ENCODE measurements at places on chromosomes 16 and 17.

DNA sequence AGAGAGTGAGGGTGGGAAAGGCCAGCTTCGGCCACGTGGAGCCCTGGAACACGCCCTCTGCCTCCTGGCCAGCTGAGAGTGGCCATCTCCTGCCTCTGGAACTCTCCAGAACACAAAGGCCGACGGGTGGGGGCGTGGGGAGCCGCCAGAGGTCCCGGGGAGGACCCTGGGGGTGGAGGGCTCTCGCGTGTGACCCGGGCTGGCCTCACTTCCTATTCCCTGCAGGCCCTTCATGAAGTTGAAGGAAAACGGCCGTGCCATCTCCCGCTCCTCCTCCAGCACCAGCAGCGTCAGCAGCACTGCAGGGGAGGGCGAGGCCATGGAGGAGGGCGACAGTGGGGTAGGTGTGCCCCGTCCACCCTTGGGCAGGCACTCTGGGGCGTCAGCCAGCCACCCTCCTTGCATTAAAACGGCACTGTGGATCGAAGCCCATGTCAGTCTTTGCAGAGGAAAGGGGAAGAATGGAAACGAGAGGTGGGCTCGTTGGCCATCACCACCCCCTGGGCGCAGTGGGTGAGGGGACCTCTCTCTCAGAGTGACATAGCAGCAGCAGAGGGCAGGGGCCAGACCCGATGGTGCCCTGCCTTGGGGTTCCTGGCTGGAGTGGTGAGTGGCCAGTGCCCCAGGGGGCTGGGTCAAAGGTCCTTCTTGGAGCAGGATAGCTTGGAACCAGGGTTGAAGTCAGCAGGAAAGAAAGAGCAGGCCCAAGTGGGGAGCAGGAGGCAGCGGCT is 37.1 kb downstream of the OR1D5 start:
- no peak for DNase-seq

DNA sequence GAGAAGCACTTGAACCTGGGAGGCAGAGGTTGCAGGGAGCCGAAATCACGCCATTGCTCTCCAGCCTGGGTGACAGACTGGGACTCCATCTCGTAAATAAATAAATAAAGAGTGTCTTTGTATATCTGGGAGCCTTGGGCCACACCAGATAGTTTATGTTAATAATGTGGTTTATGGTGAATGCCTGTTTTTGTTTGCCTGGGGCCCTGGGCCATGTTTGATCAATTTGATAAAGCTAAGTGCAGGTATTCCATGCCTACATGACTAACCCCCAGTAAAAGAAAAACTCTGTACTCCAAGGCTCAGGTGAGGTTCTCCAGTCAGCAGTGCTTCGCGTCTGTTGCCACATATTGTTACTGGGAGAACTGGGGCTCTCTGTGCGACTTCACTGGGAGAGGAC is 15.1 kb downstream of the SCIMP start:
- no peak for DNase-seq

- DNase-seq = no peak
Observed at GRCh38 chr17:48722915-48723422, at the start of gene PRAC2. TSS of gene PRAC2 (plus strand) at chr17:48723185. CDS start at chr17:48724411, 1,226 bp downstream.

DNA sequence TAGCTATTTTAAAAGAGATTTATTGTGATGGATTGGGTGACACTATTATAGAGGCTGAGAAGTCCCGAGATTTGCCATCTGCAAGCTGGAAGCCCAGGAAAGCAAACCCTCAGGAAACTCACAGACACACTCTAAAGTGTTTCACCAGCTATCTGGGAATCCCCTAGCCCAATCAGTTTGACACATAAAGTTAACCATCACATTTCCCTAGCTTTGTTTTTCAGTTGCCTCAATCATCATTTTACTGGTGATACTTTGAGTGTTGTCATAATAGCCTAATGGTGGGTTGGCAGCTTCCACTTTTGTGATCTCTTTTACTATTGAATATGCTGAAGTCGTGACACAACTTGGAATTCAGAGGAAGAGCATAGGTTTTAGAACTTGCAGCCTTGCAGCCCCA is 1.8 kb downstream of the SGF29 start:
- DNase-seq = no peak

- peak; percentile 98 for DNase-seq
Observed at GRCh38 chr17:5619088-5619740, 34.9 kb upstream of the NLRP1 start.

DNA sequence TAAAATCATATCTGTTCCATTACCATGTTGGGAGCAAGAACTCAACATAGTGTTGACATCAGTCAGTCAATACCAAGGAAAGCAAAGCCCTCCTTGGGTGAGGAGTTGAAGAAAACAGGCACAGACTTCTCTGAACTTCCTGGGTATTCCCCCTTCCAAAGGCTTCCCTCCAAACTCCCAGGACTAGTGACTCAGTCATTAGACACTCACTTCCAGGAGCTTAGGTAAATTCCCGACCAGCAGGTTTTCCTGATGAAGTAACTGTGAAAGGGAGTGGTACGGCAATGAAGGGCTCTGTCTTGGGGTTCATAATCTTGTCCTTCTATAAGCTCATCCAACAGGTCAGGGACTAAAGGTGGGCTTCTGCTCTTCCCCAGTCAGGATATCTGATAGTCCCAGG is 293.8 kb upstream of the AXIN2 start:
- DNase-seq = no peak

GRCh38 chr16:56889206-56889605 is 24.2 kb downstream of the SLC12A3 start:
- no peak for DNase-seq

- no peak for DNase-seq
Observed at GRCh38 chr17:986322-986929, 6.8 kb upstream of the NXN start.

DNA sequence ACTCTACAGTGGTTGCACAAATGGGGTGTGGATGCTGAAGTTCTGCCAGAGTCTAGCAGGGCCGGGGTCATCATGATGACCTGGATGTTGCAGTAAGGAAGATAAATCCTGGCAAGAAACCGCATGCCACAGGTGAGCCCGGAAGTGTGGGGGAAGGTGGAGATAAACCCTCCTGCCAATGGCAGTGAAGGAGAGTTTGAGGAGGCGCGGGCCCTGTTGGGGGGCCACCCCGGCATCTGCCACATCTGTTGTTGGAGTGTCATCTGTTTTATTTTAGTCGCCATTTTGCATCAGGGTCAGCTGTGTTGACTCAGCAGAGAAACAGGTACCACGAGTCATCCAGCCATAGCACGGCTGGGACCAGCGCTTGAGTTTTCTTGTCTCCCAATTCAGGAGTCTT is 173.8 kb upstream of the CHMP6 start:
- DNase-seq = no peak

DNA sequence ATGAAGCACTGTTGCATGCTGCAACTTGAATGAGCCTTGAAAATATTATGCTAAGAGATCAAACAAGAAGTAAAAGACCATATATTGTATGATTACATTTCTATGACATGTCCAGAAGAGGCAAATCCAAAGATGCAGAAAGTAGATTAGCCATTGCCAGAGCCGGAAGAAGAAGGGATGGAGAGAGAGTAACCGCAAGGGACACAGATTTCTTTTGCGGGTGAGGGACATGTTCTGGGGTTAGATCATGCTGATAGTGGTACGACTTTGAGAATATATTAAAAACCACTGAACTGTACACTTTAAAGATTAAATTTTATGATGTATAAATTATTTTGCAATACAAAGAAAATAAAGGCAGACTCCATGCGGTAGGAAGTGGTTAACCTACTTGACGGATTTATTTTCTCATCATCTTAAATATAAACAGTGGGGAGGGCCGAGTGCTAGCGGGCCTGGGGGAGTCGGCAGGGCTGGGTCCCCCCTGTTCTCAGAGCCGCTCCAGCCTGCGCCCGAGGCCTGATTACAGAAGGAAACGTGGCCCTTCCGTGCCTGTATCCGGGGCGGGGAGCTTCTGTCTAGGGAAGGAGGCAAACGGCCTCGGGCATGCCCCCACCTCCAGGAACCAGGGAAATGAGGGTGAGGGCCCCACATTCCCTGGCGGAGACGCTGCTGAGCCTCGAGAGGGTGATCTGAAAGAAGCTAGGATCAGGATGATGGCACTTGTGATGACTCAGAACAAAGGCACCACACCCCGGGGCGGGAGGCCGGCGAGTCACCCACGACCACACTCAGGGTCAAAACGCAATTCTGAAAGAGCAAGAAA is 48.0 kb downstream of the SHCBP1 start:
- no peak for DNase-seq

DNA sequence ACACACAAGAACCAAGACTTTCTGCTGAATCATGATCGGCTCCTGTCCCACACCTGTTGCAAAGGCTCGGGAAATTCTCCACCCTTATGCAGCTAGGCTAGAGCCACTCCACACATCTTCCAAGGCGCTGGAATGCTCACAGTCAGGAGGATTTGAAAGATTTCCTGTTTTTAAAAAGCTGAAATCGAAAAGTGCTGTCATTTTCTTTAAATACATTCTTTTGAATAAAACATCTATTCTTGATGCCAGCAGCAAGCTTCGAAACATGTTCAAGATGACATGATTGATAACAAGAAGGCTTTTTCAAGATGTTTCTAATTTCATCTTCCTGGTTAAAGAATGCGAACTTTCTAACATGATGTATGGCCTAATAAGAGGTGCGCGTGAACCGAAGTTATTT is 219.7 kb upstream of the CDH5 start:
- DNase-seq = no peak

DNA sequence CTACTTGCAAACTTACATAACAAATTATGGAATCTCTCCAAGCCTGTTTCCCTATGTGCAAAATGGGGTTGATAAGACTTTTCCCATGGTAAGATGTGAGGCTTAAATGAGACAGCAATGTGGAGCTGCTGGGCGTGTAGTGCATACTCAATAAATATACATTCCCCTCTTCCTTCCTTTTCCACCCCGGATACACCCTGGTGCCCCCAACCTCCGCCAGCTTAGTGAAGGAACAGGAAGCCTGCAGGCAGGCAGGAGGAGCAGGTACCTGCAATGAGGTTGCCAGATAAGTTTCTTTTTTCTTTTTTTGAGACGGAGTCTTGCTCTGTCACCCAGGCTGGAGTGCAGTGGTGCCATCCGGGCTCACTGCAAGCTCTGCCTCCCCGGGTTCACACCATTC is 14.9 kb downstream of the C17orf50 start:
- DNase-seq = no peak

- peak; percentile 11 for DNase-seq
Observed at GRCh38 chr17:2937331-2938003, 125.9 kb downstream of the OR1D5 start.

DNA sequence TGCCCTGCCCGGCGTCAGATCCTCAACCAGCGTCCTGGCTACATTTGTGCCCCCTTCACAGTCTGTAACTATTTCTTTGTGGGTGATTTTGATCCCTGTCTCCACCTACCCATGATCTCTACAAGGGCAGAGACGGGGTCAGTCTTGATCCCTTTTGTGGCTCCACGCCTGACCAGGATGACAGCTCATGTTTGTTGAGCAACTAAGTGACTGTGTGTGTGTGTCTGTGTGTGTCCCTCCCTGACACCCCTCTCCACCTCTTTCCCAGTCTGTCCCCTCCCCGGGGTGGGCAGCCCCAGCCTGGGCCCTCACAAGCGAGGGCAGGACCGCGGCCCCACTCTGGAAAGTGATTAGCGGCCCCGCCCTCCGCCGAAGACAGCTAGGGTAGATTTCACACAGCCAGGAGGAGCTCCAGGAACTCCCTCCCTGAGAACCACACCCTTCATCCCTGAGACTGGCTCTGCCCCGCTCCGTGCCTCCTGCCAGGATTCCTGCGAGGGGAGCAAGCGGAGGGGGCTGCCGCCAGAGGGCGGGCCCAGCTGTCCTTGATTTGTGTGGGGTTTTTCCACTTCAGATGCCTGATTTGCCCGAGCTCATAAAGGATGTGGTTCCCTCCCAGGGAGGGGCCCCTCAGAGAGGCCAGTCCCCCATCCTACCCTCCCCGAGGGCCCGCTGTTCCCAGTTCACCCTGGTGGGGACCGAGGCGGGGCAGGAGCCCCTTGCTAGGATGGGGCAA is 5.3 kb upstream of the HS3ST6 start:
- DNase-seq = no peak

GRCh38 chr16:8764525-8765250 is 32.8 kb downstream of the TMEM186 start:
- no peak for DNase-seq

GRCh38 chr17:21523497-21524210 is 147.5 kb downstream of the KCNJ12 start:
- peak; percentile 34 for DNase-seq

- DNase-seq = no peak
Observed at GRCh38 chr17:50129728-50130558, at the start of gene SAMD14. TSS of gene SAMD14 (minus strand) at chr17:50130160. CDS start at chr17:50124959, 5,201 bp downstream.

DNA sequence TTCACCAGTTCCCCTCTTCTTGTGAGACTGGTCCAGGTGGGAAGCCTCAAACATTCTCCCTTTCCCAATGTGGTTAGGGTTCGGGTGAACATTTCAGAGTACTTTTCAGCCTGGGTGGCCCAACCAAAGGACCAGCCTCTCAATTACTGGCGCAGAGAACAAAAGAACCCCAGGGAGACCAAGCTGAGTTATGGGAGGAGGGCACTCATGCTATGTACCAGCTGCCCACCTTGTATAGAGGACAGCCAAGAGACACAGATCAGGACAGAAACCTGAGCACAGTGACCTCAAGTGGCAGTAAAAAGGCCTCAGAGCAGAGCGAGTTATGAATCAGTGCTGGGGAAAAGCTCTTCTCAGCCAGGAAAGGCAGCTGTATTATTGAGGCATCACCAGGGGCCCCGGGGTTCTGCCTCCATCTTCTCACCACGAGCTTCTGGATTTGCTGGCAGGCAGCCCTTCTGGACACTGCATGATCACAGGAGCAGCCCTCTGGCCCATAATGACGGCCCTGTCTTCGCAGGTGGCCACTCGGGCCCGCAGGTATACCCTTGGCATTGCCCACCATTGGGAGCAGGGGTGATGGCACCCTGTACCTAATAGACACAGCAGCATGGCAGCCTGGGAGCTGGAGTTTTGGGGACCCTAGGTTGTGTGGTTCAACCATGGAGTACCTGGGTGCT is 3.8 kb downstream of the G6PC3 start:
- DNase-seq = no peak

DNA sequence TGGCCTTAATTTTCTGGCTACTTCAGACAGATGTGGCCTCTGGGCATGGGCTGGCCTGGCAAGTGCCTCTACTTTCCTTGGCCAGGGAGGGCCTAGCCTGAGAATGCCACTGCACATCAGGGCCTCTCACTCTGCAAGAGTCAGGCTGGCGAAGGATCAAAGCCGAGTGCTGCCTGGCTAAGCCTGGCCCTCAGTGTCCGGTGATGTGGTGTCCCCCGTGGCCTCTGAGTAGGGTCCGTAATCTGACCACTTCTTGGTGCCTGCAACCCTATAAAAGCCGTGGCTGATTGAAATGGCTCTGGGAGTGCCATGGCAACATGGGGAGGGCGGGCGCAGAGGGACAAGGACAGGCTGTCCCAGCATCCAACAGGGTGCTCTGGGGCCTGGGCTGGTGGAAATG is 30.2 kb downstream of the TBX4 start:
- DNase-seq = no peak
